ENCODE measurements at places on chromosomes 12 and 14.

- H3K4me1 ChIP-seq, result no peaks in the 10 kb centered on the region
- no peaks in the 10 kb centered on the region for H3K36me3 ChIP-seq
- H3K27ac ChIP-seq, result no peak overlapping the region
- no peak for DNase-seq
These were observed 308.7 kb upstream of the ATP2B1 start for GRCh38 chr12:90017316-90017715.

- no peak overlapping the region for H3K4me3 ChIP-seq
- DNase-seq, result no peak
- H3K36me3 ChIP-seq, result no peaks in the 10 kb centered on the region
- H3K4me1 ChIP-seq, result no peaks in the 10 kb centered on the region
- no peaks in the 10 kb centered on the region for H3K27me3 ChIP-seq
These were observed 295.7 kb upstream of the PRKD1 start for GRCh38 chr14:30223385-30223785.

DNA sequence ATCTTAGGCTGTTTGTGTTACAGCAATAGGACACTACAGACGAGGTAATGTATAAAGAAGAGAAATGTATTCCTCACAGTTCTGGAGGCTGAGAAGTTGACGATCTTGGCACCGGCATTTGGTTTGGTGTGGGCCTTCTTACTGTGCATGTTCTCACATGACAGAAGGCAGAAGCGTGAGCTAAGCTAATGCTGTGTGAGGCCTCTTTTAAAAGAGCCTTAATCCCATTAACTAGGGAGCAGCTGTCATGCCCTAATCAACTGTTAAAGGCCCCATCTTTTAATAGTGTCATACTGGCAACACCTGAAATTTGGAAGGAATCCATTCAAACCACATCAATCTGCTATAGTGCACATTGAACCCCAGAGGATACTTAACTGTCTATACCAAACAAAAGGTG lies 992.9 kb downstream of the GALC start:
- no peak overlapping the region for H3K4me3 ChIP-seq
- H3K4me1 ChIP-seq, result no peaks in the 10 kb centered on the region
- DNase-seq, result no peak
- H3K27me3 ChIP-seq, result no peaks in the 10 kb centered on the region
- no peaks in the 10 kb centered on the region for H3K36me3 ChIP-seq

- peaks cover 51% of the 10 kb centered on the region for H3K36me3 ChIP-seq
- no peak for DNase-seq
- H3K27me3 ChIP-seq, result no peaks in the 10 kb centered on the region
- H3K27ac ChIP-seq, result peak overlapping the region; percentile 12
- no peak overlapping the region for H3K4me3 ChIP-seq
- peaks cover 24% of the 10 kb centered on the region for H3K4me1 ChIP-seq
These were observed 10.0 kb upstream of the TNS2 start for GRCh38 chr12:53039851-53040250.

DNA sequence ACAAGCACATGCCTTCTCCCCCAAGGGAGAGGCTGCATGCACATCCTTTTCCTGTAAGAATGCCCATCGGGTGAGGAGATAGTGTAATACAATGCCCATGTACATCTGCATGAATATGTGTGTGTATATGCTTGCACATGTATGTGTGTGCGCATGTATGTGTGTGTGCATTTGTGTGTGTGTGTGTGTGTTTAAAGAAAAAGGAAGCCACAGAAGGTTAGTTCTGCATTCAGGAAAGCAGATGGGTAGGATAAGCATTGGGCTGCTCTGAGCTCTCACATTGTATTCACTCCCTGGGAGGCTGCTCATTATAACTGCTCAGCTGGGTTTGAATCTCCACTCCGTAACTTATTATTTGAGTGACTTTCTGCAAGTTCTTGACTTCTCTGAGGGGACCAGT lies 74.3 kb downstream of the GALNT8 start:
- peaks cover 29% of the 10 kb centered on the region for H3K27me3 ChIP-seq
- DNase-seq, result no peak
- no peak overlapping the region for H3K4me3 ChIP-seq
- H3K27ac ChIP-seq, result no peak overlapping the region

- DNase-seq, result no peak
- H3K4me1 ChIP-seq, result peaks cover 41% of the 10 kb centered on the region
- no peaks in the 10 kb centered on the region for H3K27me3 ChIP-seq
- H3K27ac ChIP-seq, result no peak overlapping the region
- H3K36me3 ChIP-seq, result no peaks in the 10 kb centered on the region
These were observed 42.8 kb upstream of the P2RX7 start for GRCh38 chr12:121089813-121090430.

DNA sequence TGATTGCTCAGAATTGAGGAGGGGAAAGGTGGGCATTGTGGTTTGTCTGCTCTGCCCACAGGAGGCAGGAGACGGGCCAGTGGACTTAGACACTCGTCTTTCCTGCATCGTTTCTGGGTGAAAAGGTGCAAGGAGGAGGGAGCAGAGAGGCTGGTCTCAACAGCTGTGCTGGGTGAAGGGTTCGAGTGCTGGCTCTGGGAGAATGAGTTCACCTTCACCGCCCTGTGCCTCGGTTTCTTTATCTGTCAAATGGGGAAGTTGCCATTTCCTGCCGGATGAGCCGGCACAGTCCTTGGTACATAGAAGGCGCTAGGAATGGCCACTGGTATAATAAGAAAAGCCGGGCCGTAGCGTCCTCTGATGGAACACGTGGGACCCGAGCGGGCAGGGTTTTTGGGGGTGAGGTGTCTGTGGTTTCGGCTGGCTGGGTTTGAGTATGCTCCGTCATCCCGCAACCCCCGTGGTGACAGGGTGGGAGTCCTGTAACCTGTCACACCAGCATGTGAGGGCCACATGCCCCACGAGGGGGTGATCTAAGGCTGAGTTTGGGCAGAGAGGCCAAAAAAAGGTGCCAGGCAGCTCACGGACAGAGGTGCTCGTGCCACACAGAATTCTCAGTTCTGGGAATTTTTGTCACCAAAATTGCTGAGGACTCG lies 7.3 kb downstream of the BCL7A start:
- H3K4me3 ChIP-seq, result no peak overlapping the region
- no peaks in the 10 kb centered on the region for H3K4me1 ChIP-seq
- DNase-seq, result no peak
- H3K27me3 ChIP-seq, result no peaks in the 10 kb centered on the region
- H3K27ac ChIP-seq, result no peak overlapping the region

GRCh38 chr12:65444996-65445395 lies 166.5 kb downstream of the MSRB3 start:
- no peak overlapping the region for H3K4me3 ChIP-seq
- no peak overlapping the region for H3K27ac ChIP-seq
- H3K4me1 ChIP-seq, result no peaks in the 10 kb centered on the region

GRCh38 chr12:108484845-108485244 lies 30.2 kb upstream of the FICD start:
- no peak for DNase-seq
- H3K27ac ChIP-seq, result no peak overlapping the region
- H3K27me3 ChIP-seq, result no peaks in the 10 kb centered on the region
- H3K36me3 ChIP-seq, result no peaks in the 10 kb centered on the region
- no peaks in the 10 kb centered on the region for H3K4me1 ChIP-seq
- H3K4me3 ChIP-seq, result no peak overlapping the region

- no peak for DNase-seq
- no peak overlapping the region for H3K4me3 ChIP-seq
- H3K4me1 ChIP-seq, result no peaks in the 10 kb centered on the region
These were observed 144.1 kb downstream of the SUDS3 start for GRCh38 chr12:118520214-118521035.

- H3K4me1 ChIP-seq, result no peaks in the 10 kb centered on the region
- H3K36me3 ChIP-seq, result no peaks in the 10 kb centered on the region
- peaks cover 49% of the 10 kb centered on the region for H3K27me3 ChIP-seq
- no peak overlapping the region for H3K4me3 ChIP-seq
These were observed 82.9 kb downstream of the NEDD1 start for GRCh38 chr12:96989916-96990315.

GRCh38 chr12:8692573-8692972 lies 5.2 kb upstream of the RIMKLB start:
- peaks cover 44% of the 10 kb centered on the region for H3K27me3 ChIP-seq
- H3K36me3 ChIP-seq, result peaks cover 2% of the 10 kb centered on the region
- H3K4me1 ChIP-seq, result peaks cover 6% of the 10 kb centered on the region
- no peak overlapping the region for H3K27ac ChIP-seq
- no peak for DNase-seq

DNA sequence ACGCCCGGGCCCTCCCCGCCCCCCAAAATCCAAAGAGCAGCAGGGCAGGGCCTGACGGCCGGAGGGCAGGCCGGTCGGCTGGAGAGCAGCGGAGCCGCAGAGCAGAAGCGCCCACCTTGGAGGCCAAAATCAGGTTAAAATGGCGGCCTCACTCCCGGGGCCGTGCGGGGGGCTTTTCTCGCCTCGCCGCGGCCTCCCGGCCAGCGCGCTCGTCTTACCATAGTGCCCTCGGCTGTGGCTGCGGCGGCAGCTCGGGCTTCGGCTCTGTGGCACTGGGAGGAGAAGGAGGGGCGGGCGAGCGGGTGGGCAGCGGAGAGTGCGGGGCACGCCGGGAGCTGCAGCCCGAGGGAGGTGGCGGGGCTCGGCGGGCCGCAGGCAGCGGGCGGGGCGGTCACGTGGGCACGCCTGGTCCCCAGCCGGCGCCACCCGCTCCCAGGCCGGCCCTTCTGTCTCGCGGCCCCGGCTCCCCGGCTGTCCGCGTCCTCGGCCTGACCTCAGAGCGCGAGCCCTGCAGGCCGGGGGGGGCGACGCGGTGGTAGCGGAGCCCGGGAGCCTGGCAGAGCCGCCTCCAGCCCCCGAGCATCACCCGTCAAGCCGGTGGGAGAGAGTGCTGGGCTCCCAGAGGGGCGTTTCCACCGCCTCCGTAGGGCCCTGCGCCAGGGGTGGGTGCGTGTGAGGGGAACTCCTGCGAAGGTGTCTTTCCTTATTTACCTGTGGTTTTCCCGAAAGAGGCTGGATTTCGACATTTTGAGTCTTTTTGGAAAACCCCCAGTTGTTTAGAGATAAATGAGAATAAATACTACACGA lies at the start of gene CFL2:
Gene CFL2 (minus strand): TSS at position 274 of the 807 bp plus-strand sequence. CDS start 53 bp downstream, at position 221.
- peaks cover 18% of the 10 kb centered on the region for H3K36me3 ChIP-seq
- H3K27ac ChIP-seq, result peak within 1 kb of the TSS; percentile 95
- H3K4me1 ChIP-seq, result peaks cover 33% of the 10 kb centered on the region
- peak; percentile 51 for DNase-seq
- peaks cover 9% of the 10 kb centered on the region for H3K27me3 ChIP-seq

- H3K4me3 ChIP-seq, result no peak overlapping the region
- H3K4me1 ChIP-seq, result no peaks in the 10 kb centered on the region
- DNase-seq, result no peak
- H3K36me3 ChIP-seq, result no peaks in the 10 kb centered on the region
These were observed 656.1 kb upstream of the NOVA1 start for GRCh38 chr14:27253966-27254365.
